ENCODE measurements at places on chromosomes 5 and 9.

- DNase-seq = no peak
Measured at GRCh38 chr5:54159153-54159892, 151.1 kb downstream of the ARL15 start.

DNA sequence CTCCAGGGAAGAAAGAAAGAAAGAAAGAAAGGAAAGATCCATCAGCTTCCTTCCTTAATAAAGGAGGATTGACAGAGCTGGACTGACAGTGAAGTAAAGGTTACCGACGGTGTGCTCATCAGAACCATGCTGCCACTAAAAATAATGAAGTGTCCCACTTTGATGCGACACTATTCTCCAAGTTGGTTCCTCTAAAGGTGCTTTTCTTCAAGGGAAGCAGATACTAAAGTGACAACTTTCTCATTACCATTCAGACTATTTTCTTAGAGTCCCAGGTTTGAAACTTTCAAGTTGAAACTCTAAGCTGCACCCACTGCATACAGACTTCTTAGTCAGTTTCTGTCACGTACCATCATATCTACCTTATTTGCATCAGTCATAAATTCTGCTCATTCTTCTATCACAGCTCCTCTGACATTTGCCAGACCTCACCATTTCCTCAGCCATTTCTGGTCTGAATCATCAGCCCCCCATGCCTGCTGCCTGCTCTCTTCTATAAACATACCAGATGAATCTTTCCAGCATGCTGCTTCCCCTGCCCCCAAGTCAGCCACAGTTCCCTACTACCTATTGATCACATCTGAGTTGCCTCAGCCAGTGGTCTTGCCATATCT lies 177.6 kb downstream of the DEPDC1B start:
- DNase-seq = no peak

GRCh38 chr5:43281840-43282658 lies 31.2 kb downstream of the HMGCS1 start:
- DNase-seq = no peak

GRCh38 chr5:159854916-159855315 lies 61.4 kb upstream of the ADRA1B start:
- DNase-seq = no peak

DNA sequence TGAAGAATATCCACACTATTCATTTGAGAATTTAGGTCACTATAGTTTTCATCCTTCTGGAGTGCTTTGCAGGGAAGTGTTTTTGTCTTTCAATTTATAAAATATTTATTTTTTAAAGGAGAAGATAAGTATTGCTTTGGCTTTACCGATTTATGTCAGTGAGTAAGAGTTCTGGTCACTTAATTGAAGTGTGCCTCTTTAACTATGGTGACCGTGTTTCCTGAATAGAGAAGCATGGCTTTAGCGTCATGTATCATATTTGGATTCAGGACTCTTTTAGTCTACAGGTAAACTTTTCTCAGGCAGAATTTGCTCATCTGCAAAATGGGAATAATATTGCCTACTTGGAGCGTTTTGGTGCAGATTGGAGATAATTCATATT lies 902 bp downstream of the BDP1 start:
- DNase-seq = no peak
